ENCODE measurements at places on chromosomes 12 and 14.

DNA sequence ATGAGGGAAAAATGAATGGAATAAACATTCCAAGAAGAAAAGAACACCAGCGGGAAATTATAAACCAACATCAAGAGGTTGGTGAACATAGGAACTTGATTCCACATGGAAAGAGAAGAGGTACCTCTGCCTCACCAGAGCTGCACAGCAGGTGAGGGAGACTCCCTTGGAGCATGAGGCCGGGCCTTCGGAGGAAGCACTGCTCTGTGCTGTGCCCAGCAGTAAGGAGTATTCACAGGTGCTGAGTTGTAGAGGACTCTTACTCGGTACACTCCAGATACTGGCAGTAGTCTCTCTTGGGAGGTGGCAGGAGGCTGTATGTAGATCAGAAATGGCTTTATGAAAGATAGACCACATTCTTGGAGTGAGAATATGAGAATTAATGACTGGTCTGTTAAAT lies 76.0 kb downstream of the NPAS3 start:
- DNase-seq, result no peak

- no peak for DNase-seq
These were observed 95.8 kb upstream of the ARID2 start for GRCh38 chr12:45633733-45634132.

DNA sequence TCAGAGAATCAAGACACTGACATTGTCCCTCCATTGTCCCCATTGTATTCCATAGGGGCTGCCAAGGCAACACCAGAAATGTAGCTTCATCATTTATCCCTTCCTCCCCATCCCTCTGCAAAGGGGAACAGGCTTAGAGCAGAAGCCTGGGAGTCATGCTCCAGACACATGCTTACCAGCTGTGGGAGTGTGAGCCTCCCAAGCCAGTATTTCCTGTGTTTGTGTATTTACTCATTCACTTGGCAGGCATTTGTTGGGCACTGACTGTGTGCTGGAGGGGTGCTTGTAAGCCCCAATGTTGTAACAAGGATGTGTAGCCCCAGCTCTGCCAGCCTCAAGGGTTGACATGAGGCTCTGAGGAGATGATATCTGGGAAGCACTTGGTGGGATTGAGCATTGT lies 46.0 kb upstream of the TCL1A start:
- no peak for DNase-seq

- no peak for DNase-seq
These were observed 186.1 kb downstream of the FOXG1 start for GRCh38 chr14:28952666-28953065.

- no peak for DNase-seq
These were observed 71.7 kb downstream of the SLC2A13 start for GRCh38 chr12:40034156-40034555.

Data from CD8-positive, alpha-beta memory T cell (primary cell).